Stimulated activated CD4-positive, alpha-beta T cell treated with anti-CD3 and anti-CD28 coated beads, Interleukin-2, amount 100 ng/mL, for 48 hours (primary cell): ENCODE measurements at places on chromosomes 12 and 14.

GRCh38 chr12:115137812-115138521 is 454.0 kb upstream of the TBX3 start:
- DNase-seq, result no peak

- DNase-seq, result peak; percentile 74
Observed at GRCh38 chr12:54191550-54192022, 2.8 kb upstream of the SMUG1 start.

GRCh38 chr12:40793471-40793870 is 101.2 kb downstream of the CNTN1 start:
- no peak for DNase-seq

DNA sequence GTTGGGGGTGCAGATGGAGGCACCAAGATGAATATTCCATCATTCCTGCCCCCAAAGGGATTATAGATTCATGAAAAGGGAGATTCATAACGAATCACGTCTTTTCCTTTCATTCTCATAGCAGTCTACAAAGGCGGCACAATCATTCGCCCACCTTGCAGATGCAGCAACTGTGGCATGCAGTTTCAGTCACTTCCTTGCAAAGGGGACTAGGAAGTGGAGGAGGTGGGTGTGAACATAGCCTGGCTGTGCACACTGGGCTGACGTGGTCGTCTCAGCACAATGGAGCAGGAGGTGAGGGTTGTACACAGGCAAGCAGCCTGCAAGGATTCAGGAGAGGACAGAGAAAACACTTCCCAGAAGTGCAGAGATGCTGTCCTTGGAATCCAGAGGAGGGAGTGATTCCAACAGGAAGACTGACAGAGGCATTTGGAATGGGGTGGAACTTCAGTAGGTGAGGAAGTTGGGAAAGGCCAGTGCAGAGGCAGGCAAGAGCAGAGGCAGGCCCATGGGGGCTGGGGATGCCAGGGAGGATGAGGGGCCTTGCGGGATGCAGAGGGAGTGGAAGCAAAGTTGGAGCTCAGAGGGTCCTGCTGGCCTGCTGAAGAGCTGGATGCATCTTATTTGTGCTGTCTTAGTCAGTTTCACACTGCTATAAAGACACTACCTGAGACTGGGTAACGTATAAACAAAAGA is 21.9 kb upstream of the PPP2R5C start:
- DNase-seq, result no peak

DNA sequence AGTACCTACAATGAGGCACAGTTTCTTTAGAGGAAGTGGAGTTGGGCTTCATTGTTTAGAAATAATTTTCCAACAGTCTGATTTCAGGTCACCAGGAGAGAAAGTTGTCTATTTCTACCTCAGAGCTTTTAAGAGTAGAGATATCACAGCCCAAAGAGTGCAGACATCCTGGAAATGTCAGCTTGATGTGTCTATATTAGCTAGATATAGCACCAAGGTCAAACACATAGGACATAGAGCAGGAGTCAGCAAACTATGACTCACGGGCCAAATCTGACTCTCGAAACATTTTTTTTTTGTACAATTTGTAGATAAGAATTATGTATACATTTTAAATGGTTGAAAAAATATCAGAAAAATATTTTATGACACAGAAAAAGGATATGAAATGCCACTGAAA is 53.7 kb downstream of the KCNC2 start:
- no peak for DNase-seq

- DNase-seq, result no peak
Observed at GRCh38 chr12:131853832-131854797, 25.9 kb downstream of the MMP17 start.

DNA sequence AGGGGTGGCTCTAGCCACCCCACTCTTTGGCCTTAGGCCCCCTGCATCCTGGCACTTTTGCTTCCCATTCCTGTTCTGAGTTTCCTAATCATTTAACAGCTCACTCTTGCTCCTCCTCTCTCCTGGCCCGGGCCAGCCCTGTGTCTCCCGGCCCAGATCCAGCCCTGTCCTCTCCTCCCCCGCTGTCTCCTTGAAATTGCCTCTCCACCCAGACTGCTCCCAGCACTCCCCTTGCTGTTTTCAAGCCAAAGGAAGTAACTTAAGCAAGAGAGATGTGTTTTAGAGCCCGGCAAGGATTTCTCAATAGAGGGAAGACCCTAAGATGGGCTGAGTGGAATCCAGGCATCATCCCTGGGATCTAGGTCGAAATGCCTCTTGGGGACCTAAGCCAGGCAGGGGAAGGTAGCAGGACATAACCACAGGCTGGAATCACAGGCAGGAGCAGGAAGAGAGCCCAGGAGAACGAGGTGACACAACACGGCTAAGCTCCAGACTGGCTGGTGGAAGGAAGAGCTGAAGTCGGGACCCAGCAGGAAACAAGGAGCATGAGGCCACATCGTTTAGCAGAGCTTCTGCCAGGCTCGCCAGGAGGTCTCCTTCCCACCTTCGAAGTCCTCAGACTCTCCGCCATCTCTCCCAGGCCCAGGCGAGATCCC is 2.0 kb upstream of the LRP1-AS start:
- DNase-seq, result no peak
